ENCODE measurements at places on chromosomes 4 and X. TPM values are rescaled to one million over a fixed set of nuclear protein-coding genes. Genes with fewer than 3 reads are reported as not detected.

The FGF16 gene
- 2.2 TPM for total RNA-seq

DNA sequence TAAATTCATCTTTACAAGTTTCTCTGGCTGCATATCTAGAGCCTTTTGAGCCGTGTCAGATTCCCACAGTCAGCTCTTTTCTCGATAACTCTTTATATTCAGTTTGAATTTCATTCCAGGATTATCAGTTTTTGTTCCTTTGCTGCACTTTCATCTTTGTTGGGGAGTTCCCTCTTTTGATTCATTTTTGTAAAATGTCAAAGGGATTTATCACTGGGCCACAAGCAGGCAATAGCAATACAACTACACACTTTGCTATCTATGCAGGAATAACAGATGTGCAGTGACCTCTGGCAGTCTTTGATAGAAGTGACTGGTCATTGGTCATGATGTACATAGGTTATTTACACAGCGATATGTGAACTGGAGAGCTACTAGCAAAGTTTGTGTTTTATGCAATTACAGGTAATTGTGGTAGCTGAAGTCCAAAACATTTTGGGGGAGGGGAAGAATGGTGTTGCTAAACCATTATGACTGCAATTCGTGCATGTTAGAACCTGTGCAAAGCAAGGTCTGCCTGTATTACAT lies 43.8 kb downstream of the HPGDS start:
- no peak for DNase-seq

The MGARP gene
- not detected for total RNA-seq

- DNase-seq: no peak
Observed at GRCh38 chr4:7941111-7941964, 1.7 kb upstream of the AFAP1 start.

The NEXMIF gene
- 2.5 TPM for total RNA-seq

DNA sequence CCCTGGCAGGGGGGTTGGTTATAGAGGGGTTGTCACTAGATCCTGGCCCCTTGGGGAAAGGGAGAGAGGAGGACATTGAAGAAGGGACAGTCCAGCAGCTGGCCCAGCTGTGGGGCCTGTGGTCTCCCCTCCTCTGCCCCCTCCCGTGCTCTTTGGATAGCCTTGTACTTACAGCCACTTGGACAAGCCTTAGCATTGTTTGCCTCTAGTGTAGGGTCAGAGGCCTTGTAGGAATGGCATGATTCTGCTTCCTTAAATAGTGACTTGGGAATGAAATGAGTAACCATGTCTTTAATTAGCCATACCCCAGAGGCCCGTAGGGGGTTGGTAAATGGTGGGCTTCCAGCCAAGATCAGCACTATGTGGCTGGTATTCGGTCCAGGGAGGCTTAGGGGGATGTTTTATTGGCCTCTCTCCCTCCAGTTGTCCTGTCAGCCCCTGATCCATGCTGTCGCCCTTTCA lies 230.6 kb downstream of the PTTG2 start:
- peak; percentile 94 for DNase-seq
